ENCODE measurements at places on chromosomes 12 and 14.

GRCh38 chr14:68844210-68844545 lies 51.3 kb upstream of the ZFP36L1 start:
- no peak for DNase-seq

DNA sequence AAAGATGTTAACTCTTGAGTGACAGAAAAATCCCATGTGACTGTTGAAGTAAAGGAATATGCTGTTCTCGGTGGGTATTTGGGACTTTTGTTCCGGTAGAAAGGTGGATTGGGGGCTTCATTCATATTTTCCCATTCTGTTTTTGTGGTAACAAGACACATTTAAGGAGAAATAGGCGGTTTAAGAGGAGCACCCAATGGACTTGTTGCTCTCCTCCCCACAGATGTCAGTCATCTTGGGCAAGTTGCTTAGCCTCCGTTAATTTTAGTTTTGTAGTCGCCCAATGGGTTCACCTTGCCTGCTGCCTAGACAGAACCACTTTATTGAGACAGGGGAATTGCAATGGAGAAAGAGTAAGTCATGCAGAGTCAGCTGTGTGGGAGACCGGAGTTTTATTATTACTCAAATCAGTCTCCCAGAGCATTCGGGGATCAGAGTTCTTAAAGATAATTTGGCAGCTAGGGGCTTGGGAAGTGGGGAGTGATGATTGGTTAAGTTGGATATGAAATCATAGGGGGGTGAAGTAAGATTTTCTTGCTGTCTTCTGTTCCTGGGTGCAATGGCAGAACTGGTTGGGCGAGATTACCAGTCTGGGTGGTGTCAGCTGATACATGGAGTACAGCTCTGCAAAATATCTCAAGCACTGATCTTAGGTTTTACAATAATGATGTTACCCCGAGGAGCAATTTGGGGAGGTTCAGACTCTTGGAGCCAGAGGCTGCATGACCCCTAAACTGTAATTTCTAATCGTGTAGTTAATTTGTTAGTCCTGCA lies 50.3 kb downstream of the SLC38A1 start:
- DNase-seq: no peak

GRCh38 chr12:105443802-105444652 lies 113.5 kb downstream of the C12orf75 start:
- no peak for DNase-seq

- DNase-seq: no peak
Measured at GRCh38 chr12:105369014-105369413, 38.5 kb downstream of the C12orf75 start.

- DNase-seq: no peak
Measured at GRCh38 chr14:102377696-102378095, 15.0 kb downstream of the TECPR2 start.

- no peak for DNase-seq
Measured at GRCh38 chr14:61438036-61438435, 116.7 kb downstream of the PRKCH start.

- DNase-seq: no peak
Measured at GRCh38 chr12:120835304-120835612, 68.9 kb downstream of the SPPL3 start.

DNA sequence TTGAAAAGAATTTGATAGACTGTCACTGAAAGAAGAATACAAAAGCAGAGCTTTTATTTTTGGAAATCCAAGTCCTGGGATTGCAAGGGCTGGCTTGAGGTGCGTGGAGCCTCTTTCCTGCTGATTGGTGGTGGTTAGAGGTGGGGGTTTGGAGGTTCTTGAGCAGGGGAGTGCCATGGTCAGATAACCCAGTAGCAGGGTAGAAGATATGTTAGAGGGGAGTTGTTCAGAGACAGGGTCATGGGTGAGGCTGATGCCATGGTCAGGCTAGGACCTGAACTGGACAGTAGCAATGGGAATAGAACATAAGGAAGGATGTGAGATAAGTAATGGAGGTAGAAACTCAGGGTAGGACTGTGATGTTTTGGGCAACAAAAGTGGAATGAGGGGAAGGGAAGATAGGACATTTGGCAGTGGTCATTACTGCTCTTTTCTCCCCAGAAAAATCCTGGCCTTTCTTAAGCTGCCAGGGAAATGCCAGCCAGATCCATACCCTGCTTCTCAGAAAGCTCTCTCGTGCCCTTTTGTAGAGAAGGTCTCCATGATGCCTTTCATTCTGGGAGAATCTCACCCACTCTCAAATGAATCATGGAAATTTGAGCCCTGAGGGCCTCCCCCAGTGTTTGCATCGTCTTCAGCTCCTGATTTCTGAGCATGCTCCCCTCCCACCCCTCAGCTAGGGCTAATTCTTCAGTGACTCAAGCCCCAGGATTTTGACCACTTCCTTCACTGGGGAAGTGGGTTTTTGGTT lies 9.5 kb downstream of the EMP1 start:
- no peak for DNase-seq

DNA sequence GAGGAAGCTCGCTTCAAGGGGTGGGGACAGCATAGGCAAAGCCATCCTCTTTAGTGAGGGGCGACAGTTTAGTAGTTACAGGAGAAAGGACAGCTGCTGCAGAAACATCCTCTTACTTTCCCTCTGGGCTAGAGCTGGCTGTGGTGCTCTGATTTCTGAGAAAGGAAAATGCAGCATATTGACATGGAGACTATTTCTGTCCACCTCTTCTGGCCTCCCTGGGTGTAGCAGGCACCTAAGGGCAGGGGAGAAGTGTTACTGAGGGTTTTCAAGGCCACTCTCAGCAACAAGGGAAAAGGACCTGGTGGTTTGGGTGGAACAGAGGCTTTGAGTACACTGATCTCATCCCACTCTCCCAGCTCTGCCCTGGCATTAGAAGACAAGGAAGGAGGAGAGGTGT lies 40.0 kb upstream of the CTDSP2 start:
- DNase-seq: no peak

DNA sequence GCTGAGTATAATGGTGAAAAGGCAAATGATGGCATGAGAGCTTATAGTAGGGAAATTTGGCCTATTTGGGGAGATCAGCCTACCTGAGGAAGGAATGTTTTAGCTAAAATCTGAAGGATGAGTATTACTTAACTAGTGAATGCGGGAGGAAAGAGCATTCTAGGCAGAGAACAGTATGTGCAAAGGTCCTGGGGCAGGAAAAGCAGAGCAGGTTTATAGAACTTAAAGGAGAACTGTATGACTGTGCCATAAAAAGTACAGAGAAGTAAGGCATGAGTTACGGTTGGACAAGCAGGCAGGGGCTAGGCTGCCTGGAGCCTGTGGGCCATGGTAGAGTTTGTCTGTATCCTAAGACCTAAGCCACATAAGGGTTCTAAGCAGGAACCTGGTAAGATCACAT lies 21.7 kb upstream of the P2RX4 start:
- DNase-seq: no peak

DNA sequence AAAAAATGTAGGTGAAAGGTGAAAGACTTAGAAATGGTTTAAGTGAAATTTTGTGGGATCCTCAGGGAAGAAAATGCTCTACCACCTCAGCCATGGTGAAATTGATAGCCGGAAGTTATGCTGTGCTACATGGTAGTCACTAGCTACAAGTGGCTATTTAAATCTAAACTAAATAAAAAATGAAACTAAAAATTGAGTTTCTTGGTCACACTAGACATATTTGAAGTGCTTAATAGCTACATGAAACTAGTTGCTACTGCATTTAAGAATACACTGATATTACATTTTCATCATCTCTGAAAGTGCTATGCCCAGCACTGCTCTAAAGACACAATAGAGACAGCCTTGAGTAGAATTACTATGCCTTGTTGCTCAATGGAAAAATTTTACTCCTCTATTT lies 10.3 kb upstream of the SLCO1B3 start:
- DNase-seq: no peak

DNA sequence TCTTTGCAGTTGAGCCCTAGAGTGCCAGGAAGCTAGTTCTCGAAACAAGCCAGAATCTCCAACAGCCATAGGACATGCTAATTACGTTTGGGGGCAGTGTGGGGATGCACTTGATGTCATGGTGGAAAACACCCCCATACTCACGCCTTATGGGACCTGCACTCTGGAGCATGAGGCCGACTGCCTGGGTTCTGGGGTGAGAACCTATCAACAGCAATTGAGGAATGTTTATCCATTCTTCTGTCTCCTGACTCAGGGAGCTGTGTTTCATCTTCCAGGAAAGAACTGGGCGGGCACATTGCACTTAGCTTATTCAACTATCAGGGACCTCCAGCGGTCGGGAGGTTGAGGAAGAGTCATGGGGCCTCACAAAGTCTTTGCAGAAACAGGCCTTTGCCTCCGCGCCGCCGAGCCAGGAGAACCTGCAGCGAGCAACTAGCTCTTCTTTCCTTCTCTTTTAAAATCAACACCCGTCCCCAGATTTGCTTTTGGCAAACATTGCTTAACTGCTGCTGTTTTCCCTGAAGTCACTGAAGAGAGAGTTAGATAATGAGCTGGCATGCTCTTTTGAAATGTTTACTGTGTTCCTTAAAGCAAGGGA lies 226.1 kb upstream of the DIO3 start:
- DNase-seq: no peak

DNA sequence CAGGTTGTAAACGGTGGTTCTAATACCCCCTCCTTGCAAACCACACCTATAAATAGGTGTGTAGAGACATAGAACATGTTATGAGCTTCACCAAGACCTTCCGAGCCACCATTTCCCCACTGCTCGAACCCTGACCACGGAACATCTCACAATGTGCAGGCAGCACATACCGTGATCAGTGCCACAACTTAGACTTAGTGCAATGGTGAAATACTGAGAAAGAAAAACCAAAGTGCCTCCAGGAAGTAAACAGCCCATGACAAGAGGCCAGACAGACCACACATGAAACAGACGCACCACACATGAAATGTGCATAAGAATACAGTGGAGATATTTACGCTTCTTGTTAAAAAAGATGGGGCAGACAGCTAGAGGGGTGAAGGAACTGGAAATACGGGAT lies 166.9 kb upstream of the CCND2 start:
- no peak for DNase-seq

DNA sequence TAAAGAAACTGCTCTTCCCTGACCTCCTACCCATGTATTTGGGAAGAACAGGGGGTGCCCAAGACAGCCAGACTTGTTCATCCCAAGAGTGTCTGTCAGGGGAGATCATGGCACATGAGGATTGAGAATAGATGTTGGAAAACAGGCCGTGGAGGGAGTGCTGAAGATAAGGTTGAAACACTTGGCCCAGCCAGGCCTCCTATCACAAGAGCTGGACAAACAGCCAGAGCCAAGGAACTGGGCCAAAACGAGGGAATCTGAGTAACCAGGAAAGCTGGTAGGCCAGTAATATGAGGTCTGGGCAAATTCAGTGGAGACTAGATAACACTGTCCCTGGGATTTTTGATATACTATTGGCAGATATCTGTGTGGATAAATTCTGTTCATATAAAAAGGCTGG lies 161.7 kb downstream of the TMX1 start:
- no peak for DNase-seq

GRCh38 chr12:89951694-89952060 lies 243.0 kb upstream of the ATP2B1 start:
- no peak for DNase-seq

DNA sequence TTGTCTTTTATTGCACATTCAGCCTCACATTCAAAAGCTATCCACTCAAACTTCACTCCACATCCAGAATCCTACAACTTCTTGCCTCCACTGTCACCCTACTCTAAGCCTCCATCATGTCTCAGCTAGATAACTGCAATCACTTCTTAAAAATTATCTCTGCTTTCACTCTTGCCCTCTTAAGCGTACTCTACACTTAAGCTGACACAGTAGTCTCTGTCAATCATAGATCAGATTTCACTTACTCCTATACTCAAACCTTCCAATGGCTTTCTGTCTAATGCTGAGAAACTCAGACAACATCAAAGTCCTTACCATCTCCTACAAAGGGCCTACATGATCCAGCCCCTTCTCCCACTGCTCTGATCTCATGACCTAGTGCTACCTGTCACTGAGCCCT lies 304.1 kb downstream of the ITPR2 start:
- DNase-seq: no peak

DNA sequence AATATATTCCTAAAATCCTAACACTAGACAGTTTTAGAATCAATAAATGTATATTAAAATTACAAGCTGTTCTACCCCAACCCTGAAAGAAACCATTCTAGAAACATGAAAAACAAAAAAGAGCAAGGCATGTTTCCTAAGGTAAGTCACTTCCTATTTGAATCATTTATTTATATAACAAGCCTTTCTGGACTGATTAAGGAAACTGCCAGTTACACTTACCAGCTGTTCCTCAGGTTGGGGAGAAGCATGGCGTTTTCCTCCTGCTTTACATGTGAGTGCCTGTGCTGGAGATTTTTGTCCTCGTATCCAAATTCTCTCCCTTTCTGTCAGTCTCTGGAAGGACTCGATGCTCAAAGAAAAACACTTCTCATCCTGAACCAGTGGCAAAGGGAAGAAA lies 183.3 kb downstream of the EFCAB11 start:
- no peak for DNase-seq

DNA sequence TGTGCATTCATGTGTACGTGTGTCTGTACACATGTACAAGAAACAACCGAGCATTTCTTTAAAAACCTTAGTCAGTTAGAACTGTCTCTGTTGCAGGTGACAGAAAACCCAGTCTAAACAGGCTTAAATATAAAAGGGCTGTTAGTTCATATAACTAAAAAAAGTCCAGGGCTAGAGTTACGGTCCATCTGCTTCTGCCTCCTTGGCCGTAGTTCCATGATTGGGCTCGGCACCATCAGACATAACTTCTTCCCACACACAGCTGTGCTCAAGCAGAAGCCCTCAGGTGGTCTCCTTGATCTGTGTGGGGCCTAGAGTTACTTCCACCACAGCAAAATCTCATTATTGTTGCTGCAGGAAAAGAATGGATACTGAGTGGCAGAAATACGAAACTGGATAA lies 34.6 kb downstream of the CKB start:
- DNase-seq: no peak

DNA sequence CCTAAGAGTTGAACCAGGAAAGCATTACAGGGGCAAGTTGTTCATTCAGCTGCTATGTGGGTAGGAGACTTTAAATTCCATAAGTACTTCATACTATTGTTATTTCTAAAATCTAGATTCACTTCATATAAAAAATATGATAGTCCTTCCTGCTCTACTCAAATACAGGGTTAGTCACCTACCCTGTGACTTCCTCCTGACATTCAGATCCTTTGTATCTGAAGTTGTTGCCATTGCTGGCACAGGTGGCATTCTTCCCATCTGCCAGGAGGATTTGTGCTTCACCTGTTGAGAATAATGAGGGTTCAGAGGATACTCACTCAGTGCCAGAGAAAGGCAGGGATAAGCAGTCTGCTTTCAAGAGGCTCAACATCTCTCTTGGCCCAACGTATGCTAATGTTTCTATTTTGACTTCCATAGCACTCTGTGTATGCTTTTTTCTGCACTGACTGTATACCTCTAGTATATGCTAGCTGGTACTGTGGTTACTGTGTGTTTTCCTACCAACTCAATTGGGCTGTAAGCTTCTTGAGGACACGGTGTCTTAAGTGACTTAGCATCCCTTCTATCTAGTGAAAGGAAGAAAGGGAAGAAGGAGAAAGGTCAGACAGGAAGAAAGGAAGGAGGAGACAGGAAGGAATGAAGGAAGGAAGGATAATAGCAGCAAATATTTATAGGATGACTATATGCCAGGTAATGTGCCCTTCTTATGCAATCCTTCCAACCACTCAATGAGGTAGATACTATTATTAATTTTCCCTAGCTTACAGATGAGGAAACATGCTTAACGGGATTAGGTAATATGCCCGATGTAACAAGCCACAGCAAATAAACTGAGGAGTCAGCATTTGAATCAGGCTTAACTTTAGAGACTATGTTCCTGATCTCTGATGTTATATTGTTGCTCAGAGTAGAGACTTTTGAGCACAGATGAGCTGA lies 38.5 kb upstream of the FGF6 start:
- no peak for DNase-seq

- no peak for DNase-seq
Measured at GRCh38 chr14:100673085-100673806, 53.4 kb upstream of the DLK1 start.

- DNase-seq: no peak
Measured at GRCh38 chr12:99644629-99645028, 2.9 kb upstream of the GARIN6 start.

Measured in esophagus squamous epithelium (tissue), 5 donors.